ENCODE measurements at places on chromosomes 7 and 10.
A peak's percentile ranks its signal among the peaks of the same experiment; 100 is the strongest.

- DNase-seq = peak; percentile 68
Measured at GRCh38 chr7:100563809-100564400, 9.8 kb downstream of the SAP25 start.

GRCh38 chr7:101973130-101973529 is 155.7 kb downstream of the CUX1 start:
- DNase-seq = no peak

DNA sequence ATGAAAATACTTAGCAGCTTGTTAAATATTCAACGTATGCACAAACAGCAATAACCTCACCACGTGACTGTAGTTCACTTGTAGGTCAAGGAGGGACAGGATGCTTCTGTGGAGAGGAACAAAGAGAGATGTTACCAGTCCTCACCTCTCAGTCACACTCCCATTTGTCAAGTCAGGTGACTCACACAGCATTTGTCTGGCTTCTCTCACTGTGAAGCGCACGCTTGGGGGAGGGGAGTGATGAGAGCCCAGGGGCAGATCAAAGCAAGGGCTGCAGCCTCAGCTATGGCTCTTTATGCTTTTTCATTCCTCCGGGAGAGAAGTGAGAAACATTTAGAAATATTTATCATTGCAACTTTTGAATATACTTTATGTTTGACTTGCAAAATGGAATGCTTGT is 2.9 kb upstream of the RBM20 start:
- no peak for DNase-seq

- peak; percentile 12 for DNase-seq
Measured at GRCh38 chr10:89414879-89415821, 782 bp downstream of the IFIT5 start.

GRCh38 chr10:97538411-97538810 is 34.2 kb upstream of the ANKRD2 start:
- DNase-seq = no peak

DNA sequence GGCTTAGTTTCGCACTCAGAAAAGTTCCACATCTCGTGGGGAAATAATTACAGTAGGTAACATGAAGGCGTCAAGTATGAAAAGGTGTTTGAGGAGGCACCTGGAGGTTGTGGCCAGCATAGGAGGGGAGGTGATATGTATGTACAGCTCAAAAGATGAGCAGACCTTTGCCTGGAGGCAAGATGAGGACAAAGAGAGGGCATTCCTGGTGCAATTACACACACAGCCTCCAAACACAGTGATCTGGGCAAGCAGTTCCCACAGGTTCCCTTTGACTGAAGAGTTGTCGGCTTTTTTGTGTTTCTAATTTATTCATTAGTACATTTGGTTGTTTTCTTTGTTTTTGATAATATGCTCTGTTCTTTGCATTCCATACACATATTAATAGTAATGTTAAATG is 46.9 kb downstream of the CDK14 start:
- DNase-seq = no peak

- DNase-seq = no peak
Measured at GRCh38 chr7:156096771-156097538, 284.7 kb upstream of the SHH start.

- no peak for DNase-seq
Measured at GRCh38 chr10:33643042-33643441, 308.6 kb upstream of the NRP1 start.

GRCh38 chr10:101601541-101601940 is 13.4 kb downstream of the DPCD start:
- no peak for DNase-seq

DNA sequence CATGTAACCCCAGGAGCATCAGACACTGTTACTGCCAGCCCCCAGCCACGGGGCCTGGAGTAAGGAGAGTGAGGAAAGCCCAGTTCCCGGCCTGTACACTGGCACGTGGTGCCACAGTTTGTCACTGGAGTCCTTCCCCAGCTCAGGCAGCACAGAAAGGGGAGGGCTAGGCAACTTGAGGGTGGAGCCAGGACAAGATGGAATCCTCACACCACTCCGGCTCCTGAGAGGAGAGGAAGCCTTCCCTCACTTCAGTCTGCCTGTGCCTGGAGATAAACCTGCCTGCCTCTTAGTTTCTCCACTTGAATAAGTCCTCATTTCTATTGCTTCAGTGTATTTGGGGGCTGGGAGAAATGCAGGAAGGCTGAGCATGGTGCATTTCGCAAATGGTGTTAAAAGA is 176.0 kb downstream of the KIAA1217 start:
- DNase-seq = no peak

DNA sequence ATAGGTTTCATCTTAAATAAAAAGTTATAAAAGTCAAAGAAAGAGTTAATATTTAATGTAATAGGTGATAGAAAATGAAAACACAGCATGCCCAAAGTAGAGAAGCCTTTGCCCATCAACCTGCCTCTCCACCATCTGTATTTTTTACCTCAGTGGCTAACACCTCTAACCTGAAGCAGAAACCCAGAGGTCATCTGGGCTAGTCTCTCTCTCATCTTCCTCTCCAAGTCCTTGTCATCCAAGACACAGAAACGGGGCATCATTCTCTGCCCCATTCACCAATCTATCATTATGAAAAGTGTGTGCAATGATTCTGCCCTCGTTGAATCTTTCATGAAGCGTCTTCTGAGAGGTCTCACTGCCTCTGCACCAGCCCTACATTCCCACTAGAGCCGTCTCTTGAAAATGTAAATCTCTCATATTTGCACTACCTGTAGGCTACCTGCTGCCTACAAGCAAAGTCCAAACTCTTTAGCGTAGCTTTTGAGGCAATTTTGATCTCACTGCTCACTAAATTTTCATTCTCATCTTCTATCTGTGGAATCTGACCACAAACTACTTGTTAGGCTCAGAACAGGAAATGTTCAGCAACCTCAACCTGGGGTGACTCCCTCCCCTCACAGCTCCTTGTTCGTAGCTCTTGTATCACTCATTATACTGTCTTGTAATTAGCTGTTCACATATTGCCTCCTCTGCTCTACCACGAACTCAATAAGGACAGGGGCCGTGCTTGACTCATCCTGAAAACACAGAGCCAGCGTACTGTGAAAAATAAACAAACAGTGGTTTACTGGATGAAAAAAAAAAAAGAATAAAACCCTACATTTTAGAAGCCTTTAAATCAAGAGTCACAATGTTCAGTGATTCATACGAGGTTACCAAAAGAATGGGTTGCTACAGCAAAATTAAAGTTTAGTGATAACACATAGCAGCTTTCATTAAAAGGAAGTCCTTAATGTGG is 83.1 kb downstream of the CTNNA3 start:
- peak; percentile 11 for DNase-seq

GRCh38 chr10:14459665-14460064 is 128.9 kb upstream of the FRMD4A start:
- DNase-seq = no peak

- no peak for DNase-seq
Measured at GRCh38 chr10:120824881-120825309, 26.3 kb upstream of the WDR11 start.

- DNase-seq = no peak
Measured at GRCh38 chr10:34775044-34775637, 40.0 kb downstream of the PARD3 start.

GRCh38 chr7:13104128-13104527 is 416.7 kb downstream of the ARL4A start:
- DNase-seq = no peak

DNA sequence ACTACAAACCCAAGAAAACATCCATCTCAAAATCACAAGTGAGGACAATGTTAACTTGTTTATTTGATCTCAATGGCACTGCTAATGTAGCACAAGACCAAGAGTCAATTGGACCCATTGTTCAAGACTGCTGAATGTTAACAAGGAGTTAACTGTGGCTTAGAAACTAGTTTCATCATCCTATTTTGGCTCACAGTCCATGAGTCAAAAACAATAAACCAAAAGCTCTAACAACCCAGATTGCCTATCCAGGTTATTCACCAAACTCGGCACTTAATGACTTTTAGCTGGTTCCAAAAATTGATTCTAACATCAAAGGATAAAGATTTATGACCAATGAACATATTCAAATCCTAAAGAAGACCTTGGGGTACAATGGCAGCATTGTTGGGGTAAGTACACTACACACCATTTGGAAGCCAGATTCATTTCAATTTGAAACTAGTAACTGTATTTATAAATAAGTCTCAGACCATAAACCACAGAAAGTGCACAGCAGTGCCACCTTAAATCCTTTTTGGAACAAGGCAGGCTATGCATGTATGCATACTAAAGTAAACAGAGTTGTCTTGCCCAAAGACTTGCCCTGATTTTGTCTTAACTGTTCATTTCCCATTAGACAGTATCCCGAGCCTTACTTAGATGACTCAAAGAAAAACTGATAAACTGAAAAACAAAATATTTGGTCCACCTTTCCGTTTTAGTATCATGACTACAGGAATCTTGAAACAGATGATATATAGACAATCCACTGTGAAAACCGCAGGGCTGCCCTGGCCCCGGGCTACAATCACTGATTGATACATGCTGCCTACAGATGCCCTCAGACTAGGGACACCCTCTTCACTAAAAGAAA is 84.5 kb downstream of the SRPK2 start:
- no peak for DNase-seq

- no peak for DNase-seq
Measured at GRCh38 chr10:132430861-132431271, 33.9 kb downstream of the PWWP2B start.

- no peak for DNase-seq
Measured at GRCh38 chr7:40808378-40808942, 673.7 kb downstream of the SUGCT start.

DNA sequence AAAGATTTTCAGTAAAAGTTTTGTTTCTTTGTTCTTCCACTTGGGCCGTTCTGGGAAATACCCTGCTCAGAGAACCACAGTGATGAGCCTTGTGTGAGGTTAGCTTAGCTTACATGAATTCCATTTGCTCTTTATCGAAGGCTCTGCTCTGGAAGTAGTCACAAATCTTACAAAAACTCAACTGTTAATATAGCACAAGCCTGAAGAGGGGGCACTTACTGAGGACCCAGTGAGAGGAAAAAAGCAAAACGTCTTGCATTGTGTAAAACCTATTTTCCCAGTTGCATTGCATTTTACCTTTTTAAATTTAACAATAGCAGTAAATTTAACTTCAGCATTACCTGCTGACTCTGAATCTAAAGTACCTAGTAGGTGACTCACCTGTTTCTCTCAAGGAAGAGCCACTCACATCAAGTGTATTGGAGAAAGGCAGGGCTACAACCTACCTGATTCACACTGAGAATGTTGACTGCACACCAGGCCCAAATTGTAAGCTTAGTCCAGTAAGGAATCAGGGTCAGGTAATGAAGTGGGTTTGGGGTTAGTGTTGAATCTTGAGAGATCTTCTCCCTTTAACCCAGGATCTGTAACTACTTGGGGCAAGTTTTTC is 42.3 kb downstream of the PPP1R17 start:
- DNase-seq = no peak

DNA sequence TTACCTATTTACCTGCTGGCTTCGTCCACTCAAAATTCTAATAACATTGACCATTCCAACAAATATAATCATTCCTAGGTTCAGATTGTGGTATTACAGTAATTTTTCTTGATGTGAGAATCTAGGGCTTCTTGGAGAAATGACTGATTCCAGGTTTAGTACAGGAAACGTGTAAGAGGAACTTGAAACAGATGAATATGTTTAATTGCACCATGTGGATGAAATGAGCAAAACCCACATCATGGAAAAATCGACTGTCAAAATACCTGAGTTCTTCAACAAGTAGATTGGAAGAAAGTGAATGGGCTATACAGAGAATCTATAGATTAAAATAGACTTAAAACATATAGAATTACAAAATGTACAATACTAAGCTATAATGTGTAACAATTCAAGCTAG is 24.9 kb upstream of the OR9A4 start:
- no peak for DNase-seq

GRCh38 chr10:49627038-49627437 is 13.2 kb downstream of the CHAT start:
- DNase-seq = no peak

GRCh38 chr7:125814100-125814499 is 884.5 kb upstream of the POT1 start:
- DNase-seq = no peak

DNA sequence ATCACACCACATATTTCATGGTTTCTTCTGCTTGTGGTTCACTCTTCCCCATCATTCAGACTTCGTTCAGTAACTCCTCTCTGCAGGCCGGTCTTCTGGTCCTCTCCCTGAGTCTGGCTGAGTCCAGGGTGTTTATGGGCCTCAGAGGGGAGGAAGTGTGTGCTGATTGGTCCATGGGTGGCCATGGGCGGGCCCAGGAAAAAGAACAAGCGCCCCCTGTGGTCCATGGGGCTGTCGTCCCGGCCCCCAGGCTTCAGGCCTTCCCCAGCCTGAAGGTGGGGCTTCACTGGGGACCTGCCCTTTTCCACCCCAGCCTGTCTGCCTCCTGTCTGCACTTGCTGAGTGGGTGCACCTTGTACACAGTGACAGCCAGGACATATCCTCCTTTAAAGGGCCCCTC is 123.7 kb downstream of the VIPR2 start:
- no peak for DNase-seq

DNA sequence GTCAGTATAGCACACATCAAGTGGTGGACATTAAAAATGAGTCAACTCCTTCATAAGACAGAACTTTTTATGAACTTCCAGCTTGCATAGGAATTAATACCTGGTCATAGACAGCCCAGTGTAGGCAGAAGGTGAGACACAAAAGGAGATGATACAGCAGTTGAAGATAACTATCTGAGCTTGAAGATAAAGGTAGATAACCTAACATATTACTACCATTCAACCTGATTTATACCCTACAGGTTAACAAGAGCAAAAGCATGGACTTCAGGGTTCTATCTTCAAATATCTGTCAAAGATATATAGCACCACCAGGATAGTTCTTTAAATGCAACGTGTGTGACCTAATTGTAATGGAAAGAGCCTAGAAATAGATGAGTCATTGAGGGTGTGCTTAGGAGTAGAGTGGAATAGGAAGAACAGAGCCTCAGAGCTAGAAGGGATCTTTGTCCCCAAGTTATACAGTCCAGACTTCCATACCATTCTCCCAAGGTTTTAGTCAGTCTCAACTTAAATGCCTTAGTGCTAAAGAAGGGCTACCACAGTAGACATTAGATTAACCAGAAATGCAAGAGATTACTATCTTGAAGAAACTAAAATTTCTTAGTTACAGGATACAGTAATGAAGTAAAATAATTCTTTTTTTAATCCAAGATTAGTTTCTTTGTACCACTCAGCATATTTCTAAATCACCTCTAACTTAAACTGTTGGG is 9.2 kb downstream of the ZNF800 start:
- DNase-seq = no peak

GRCh38 chr7:42935861-42936260 is 3.7 kb downstream of the MRPL32 start:
- no peak for DNase-seq

DNA sequence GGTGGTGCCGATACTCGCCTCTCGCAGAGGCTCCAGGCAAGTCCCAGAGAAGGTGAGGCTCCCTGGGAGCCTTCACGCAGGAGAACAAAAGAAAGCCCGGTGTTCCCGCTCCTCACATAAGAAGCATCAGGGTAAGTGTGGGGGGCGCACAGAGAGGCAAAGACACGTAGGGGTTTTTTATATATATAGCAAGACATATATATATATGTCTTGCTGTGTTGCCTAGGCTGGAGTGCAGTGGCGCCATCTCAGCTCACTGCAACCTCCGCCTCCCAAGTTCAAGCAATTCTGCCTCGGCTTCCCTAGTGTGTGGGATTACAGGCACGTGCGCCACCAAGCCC is 61.3 kb downstream of the PDIA4 start:
- no peak for DNase-seq
